Common myeloid progenitor, CD34-positive (primary cell): ENCODE measurements at places on chromosomes 4 and X.
A peak's percentile ranks its signal among the peaks of the same experiment; 100 is the strongest.

DNA sequence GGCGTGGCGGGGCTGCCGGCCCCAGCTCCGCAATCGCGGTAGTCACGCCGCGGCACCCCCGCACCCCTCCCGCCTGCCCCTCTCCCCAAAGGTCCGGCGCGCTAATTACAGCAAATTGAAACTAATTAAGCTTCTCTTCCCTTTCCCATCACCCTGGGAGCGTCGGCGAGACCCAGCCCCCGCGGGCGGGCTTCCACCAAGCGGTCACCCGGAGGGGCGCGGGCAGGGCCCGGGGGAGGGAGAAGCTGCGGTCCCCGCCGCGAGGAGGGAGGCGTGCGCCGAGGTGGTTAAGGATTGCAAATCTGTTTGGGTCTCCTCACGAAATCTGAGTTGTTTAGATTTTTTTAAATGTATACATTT is 13.1 kb downstream of the ARX start:
- peaks cover 19% of the 10 kb centered on the region for H3K4me1 ChIP-seq
- no peaks in the 10 kb centered on the region for H3K36me3 ChIP-seq
- DNase-seq = no peak

DNA sequence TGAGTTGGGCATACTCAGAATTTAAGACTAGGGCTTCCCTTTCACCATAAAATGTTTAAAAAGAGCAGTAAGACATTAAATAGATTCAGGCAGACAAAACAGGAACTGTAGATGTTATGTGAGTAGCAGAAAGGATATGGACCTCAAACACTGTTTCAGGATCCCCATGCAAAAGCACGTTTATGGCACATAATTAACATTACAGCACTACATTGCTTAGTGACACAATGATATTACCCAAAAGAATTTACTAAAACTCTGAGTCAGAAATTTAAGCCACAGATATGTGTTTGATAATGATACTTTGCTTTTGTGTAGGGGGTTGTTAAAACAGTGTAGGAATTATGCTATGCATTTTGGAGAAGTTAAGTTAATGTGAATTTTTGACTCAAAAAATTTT is 266.3 kb downstream of the PDGFC start:
- no peak for DNase-seq
- no peaks in the 10 kb centered on the region for H3K27me3 ChIP-seq
- H3K27ac ChIP-seq = no peak overlapping the region
- no peaks in the 10 kb centered on the region for H3K36me3 ChIP-seq
- peaks cover 4% of the 10 kb centered on the region for H3K4me1 ChIP-seq

DNA sequence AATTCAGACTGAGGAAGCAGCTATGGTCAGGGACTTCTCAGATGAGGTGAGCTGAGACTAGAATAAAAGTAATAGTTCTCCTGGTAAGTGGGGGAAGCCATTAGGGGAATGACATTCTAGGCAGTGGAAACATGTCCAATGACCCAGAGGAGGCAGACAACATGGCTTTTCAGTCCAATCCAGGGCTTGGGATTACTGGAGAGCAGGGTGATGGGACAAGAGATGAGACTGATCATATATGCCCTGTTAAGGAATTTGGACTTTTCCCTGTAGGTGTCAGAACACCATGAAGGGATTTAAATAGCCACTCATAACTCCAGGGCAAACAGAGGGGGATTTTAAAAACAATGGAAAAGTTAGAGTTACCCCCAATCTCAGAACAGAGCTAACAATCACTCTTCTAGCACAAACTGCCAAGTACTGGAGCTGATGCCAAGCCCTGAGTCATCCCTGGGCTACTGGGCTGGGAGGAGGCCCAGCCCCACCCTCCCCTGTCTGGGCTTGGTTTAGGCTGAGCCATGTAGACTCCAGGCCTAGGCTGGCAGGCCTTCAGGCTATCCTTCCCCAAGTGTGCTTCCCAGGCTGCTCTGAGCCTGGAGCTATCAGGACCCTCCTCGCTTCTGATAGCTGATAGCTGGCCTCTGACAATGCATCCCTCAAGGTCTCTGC is 22.7 kb upstream of the MSN start:
- H3K27me3 ChIP-seq = no peaks in the 10 kb centered on the region
- H3K4me1 ChIP-seq = peaks cover 4% of the 10 kb centered on the region
- H3K27ac ChIP-seq = no peak overlapping the region
- no peaks in the 10 kb centered on the region for H3K36me3 ChIP-seq
- H3K4me3 ChIP-seq = no peak overlapping the region
- peak; percentile 80 for DNase-seq

DNA sequence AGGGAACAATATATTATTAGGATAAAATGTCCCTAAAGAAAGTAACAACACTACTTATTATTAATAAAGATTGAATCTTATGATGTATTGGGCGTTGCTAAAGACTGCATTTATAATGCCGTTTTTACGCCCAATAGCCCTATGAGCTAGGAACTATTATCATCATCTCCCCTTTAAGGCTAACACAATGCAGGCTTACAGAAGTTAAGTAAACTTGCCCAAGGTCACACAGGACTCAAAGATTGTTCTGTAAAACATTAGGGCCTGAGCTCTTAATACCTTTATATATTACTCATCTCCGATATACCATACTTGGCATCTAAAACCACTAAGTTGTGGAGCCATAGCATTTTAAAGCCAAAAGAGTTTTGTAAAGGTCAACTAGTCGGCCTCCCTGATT is 149.5 kb downstream of the FAM13A start:
- H3K27ac ChIP-seq = no peak overlapping the region
- no peaks in the 10 kb centered on the region for H3K27me3 ChIP-seq
- no peaks in the 10 kb centered on the region for H3K4me1 ChIP-seq
- H3K4me3 ChIP-seq = no peak overlapping the region
- peaks cover 10% of the 10 kb centered on the region for H3K36me3 ChIP-seq
- no peak for DNase-seq

- H3K36me3 ChIP-seq = peaks cover 9% of the 10 kb centered on the region
- H3K27ac ChIP-seq = no peak overlapping the region
- H3K27me3 ChIP-seq = no peaks in the 10 kb centered on the region
- H3K4me1 ChIP-seq = no peaks in the 10 kb centered on the region
- H3K4me3 ChIP-seq = no peak overlapping the region
- DNase-seq = no peak
Observed at GRCh38 chr4:47849466-47849865, 11.6 kb upstream of the CORIN start.

- no peaks in the 10 kb centered on the region for H3K27me3 ChIP-seq
- no peak overlapping the region for H3K27ac ChIP-seq
- DNase-seq = no peak
- no peaks in the 10 kb centered on the region for H3K4me1 ChIP-seq
Observed at GRCh38 chr4:98749206-98749605, 90.8 kb upstream of the TSPAN5 start.

- DNase-seq = no peak
- no peaks in the 10 kb centered on the region for H3K4me1 ChIP-seq
- no peak overlapping the region for H3K27ac ChIP-seq
- peaks cover 2% of the 10 kb centered on the region for H3K27me3 ChIP-seq
Observed at GRCh38 chr4:111923786-111924185, 221.5 kb upstream of the FAM241A start.

GRCh38 chr4:169397762-169398161 is 127.0 kb upstream of the SH3RF1 start:
- H3K27me3 ChIP-seq = no peaks in the 10 kb centered on the region
- H3K36me3 ChIP-seq = peaks cover 6% of the 10 kb centered on the region
- no peak overlapping the region for H3K4me3 ChIP-seq
- no peak overlapping the region for H3K27ac ChIP-seq

GRCh38 chr4:83369831-83370639 is 35.4 kb upstream of the HPSE start:
- no peak overlapping the region for H3K27ac ChIP-seq
- H3K4me3 ChIP-seq = no peak overlapping the region
- peaks cover 23% of the 10 kb centered on the region for H3K4me1 ChIP-seq
- H3K36me3 ChIP-seq = no peaks in the 10 kb centered on the region
- no peaks in the 10 kb centered on the region for H3K27me3 ChIP-seq

GRCh38 chr4:184583738-184584502 is 65.3 kb downstream of the CASP3 start:
- no peak for DNase-seq
- no peaks in the 10 kb centered on the region for H3K36me3 ChIP-seq
- H3K4me1 ChIP-seq = no peaks in the 10 kb centered on the region

GRCh38 chr4:80903020-80903419 is 127.5 kb upstream of the BMP3 start:
- no peaks in the 10 kb centered on the region for H3K27me3 ChIP-seq
- H3K27ac ChIP-seq = no peak overlapping the region
- no peaks in the 10 kb centered on the region for H3K36me3 ChIP-seq
- H3K4me1 ChIP-seq = no peaks in the 10 kb centered on the region

GRCh38 chr4:70759627-70760026 is 37.9 kb downstream of the RUFY3 start:
- DNase-seq = peak; percentile 44
- peaks cover 18% of the 10 kb centered on the region for H3K36me3 ChIP-seq
- H3K27ac ChIP-seq = no peak overlapping the region
- H3K4me3 ChIP-seq = no peak overlapping the region

DNA sequence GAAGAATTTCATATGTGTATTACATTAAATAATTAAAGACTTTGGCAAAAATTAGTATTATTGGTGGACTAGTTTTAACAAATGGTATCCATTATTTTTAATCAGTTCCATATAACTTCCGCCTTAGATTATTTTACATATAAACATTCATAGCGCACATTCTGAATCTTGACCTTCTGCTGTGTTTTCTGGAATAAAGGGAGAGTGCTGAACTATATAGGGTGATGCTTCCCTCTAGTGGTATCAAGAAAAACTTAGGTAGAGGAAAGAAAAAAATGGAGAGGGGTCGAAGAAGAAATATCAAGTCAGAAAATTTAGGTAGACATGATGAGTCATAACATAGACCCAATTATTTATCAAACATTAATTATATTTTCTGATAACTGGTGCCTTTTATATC is 155.6 kb upstream of the PACRGL start:
- H3K4me3 ChIP-seq = no peak overlapping the region
- no peaks in the 10 kb centered on the region for H3K36me3 ChIP-seq
- DNase-seq = peak; percentile 40
- H3K27me3 ChIP-seq = no peaks in the 10 kb centered on the region
- no peak overlapping the region for H3K27ac ChIP-seq
- no peaks in the 10 kb centered on the region for H3K4me1 ChIP-seq

DNA sequence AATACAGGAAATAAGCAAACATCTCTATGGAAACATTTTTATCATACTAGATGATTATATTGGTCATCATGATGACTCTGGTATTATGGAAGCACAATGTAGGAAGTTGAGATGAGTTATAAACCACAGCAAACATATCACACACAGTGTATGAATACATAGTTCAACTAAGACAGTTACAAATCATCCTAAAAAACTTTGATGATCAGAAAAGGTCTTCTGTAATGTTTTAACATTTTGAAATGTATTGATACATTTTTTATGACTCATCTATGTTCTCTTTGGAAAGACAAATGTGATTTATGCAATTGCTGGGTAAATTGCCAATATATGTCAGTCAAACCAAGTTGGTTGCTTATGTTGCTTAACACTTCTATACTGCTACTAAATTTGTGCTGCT is 4.8 kb downstream of the CXCL3 start:
- no peaks in the 10 kb centered on the region for H3K27me3 ChIP-seq
- DNase-seq = no peak
- no peak overlapping the region for H3K27ac ChIP-seq
- H3K4me1 ChIP-seq = peaks cover 15% of the 10 kb centered on the region

- no peaks in the 10 kb centered on the region for H3K36me3 ChIP-seq
- DNase-seq = no peak
- no peaks in the 10 kb centered on the region for H3K27me3 ChIP-seq
- no peak overlapping the region for H3K27ac ChIP-seq
- no peaks in the 10 kb centered on the region for H3K4me1 ChIP-seq
- H3K4me3 ChIP-seq = no peak overlapping the region
Observed at GRCh38 chrX:38847206-38847902, 46.1 kb downstream of the MID1IP1 start.

DNA sequence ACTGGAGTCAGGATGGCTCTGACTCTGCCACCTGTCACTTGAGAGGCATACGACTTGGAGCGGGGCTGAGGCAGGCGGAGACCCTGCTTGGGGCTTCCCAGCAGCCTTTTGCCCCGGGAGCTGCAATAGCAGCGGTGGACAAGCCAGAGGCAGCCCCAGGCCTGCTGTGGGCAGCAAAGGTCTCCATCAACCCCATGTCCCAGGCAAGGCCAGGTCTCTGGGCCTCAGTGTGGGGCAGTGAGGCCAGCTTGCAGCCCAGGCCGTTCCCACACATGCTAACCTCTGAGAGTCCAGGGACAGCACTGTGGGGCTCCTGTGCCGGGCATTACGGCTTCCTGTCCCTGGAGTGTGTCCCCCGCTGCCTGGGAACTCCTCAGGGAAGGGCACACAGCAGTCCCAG is 53.0 kb downstream of the FAM53A start:
- H3K27me3 ChIP-seq = no peaks in the 10 kb centered on the region
- H3K27ac ChIP-seq = no peak overlapping the region
- no peaks in the 10 kb centered on the region for H3K36me3 ChIP-seq
- no peak overlapping the region for H3K4me3 ChIP-seq
- DNase-seq = no peak
- H3K4me1 ChIP-seq = peaks cover 6% of the 10 kb centered on the region

- no peak overlapping the region for H3K4me3 ChIP-seq
- DNase-seq = peak; percentile 67
- no peaks in the 10 kb centered on the region for H3K27me3 ChIP-seq
- H3K36me3 ChIP-seq = peaks cover 2% of the 10 kb centered on the region
- H3K27ac ChIP-seq = no peak overlapping the region
Observed at GRCh38 chr4:142719854-142720541, 126.1 kb downstream of the INPP4B start.

- no peak overlapping the region for H3K27ac ChIP-seq
- no peak overlapping the region for H3K4me3 ChIP-seq
- no peaks in the 10 kb centered on the region for H3K36me3 ChIP-seq
- no peaks in the 10 kb centered on the region for H3K4me1 ChIP-seq
- H3K27me3 ChIP-seq = no peaks in the 10 kb centered on the region
Observed at GRCh38 chrX:22399437-22400192, 126.9 kb downstream of the CBLL2 start.

DNA sequence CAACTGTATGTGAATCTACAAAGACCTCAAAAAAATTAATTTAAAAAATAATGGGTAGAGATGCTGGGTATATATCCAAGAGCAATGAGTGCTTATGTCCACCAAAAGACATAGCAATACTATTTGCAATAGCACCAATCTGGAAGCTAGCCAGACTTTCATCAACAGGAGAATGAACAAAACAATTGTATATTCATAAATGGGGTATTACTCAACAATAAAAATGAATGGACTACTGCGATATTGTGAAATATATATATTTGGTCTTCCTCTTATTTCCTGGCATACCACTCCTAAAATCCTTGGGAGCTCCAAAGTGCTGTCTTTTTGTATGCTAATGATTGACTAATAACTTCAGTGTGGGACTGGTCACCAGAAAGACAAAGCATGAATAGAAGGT is 77.5 kb downstream of the MSN start:
- peaks cover 2% of the 10 kb centered on the region for H3K36me3 ChIP-seq
- no peak overlapping the region for H3K27ac ChIP-seq
- no peak for DNase-seq
- H3K27me3 ChIP-seq = no peaks in the 10 kb centered on the region
- H3K4me1 ChIP-seq = peaks cover 3% of the 10 kb centered on the region

- no peaks in the 10 kb centered on the region for H3K27me3 ChIP-seq
- no peak for DNase-seq
- H3K4me1 ChIP-seq = no peaks in the 10 kb centered on the region
- H3K27ac ChIP-seq = no peak overlapping the region
- no peaks in the 10 kb centered on the region for H3K36me3 ChIP-seq
Observed at GRCh38 chrX:97027384-97027922, 143.7 kb downstream of the RPA4 start.
